ENCODE measurements at places on chromosomes 5 and 9.

GRCh38 chr9:121559183-121559582, 59.5 kb upstream of the GGTA1 start:
- no peak for DNase-seq

DNA sequence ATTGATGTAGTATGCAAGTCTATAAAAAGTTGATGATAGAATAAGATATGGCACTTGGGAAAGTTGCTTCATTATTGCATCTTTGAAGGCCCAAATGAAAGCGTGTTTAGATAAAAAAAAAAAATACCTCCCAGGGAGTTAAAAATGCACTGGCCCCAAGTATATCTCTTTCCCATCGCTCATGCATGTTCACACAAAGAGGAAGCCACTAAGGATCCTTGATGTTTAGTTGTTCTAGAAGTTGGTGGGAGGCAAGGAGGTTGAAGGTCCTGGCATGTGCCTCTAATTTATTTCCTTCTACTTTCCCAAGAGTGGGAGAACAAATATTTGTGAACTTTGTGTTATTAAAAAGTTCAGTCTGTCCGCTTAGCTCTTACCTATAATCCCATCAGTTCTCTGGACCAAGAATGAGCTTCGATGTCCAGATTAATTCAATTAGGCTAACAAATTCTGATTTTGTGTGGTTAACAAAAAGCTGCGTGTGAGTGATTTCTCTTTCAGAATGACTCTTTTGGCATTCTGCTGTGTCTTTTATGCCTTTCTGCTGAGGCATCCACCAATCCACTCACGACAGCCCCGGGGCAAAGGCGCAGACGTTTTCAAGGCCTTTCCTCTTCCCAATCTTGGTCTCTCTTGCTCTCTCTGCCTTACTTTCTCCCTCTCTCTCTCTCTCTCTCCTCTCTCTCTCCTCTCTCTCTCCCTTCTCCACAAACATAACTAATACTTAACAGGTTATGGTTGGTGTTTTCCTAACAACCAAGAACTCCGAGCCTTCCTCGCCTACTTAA, 135.1 kb upstream of the ERCC6L2 start:
- DNase-seq: no peak

GRCh38 chr5:82894716-82895115, 182.5 kb downstream of the TMEM167A start:
- no peak for DNase-seq

DNA sequence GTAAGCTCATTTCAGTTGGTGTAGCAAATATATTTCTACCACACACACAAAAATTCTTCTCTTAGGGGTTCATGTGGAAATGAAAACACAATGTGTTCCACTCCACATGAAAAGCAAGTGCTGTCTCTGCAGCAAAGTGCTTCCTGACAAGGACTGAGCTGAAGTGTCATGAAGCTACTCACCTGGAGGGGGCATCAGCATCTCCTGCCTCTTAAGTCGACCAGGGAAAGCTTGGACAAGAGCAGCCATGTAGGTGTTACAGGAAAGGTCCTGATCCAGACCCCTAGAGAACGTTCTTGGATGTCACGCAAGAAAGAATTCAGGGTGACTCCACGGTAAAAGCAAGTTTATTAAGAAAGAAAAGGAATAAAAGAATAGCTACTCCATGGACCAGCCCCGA, 62.8 kb downstream of the SV2C start:
- DNase-seq: no peak

DNA sequence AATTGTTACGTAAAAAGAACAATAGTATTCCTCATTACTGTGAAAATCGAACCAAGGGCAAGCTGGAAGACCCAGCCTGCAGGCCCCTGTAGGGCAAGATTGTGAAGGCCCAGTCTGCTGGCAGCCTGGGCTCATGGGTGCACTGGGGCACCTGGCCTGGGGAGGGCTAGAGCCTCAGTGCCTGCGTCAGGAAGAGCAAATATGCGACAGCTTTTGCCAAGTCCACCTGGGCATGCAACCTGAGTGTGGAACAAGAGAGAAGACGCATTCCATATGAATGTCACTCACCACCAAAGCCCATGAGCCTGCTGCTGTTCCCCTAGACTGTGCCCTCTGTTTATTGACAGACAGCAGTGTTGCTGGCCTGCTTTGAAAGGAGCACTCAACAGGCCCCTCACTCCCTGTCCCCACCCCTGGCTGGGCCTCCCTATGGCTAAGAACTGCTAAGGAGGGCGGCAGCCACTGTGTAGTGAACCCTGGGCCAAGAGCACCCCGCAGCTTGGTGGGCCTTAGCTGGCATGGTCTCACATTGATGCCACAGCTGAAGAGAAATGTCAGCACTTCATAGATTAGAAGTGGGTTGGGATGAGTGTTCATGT, 28.2 kb downstream of the PSD2 start:
- DNase-seq: no peak

DNA sequence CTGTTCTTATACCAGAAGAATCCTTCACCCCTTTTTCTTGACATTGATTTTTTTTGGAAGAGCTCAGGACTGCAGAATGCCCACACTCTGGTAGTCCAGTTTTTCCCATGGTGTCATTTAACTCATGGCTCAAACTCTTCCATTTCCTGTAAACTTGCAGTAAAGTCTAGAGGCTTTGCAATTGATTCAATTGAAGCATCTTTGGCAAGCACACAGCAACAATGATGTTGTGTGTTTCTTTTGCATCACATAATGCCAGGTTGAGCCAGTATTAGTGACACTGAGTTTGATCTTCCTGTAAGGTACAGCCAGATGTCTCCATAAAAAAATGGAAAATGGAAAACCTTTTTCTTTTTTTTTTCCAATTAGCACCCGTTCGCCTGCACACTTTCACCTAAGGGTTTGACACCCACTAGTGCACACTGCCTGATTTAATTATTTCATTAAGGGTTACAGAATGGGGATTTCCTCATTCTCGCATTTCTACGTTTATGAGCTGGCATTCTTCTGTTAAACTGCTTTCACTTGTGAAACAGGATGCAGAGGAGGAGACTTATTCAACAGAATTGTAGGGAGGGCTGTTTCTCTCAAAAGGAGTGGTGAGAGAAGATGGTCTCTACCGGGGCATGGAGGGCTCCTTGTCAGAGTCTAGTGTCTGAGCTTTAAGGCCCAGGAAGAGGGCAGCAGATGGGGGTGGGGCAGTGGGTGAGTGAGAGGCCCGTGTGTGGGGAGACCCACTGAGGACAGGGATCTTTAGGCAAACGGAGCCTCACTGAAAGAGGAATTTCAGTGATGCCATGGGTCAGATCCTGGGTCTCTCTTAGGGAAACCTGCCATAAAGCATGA, 2.2 kb upstream of the S1PR3 start:
- DNase-seq: no peak

GRCh38 chr9:86549401-86549811, 195.2 kb upstream of the TUT7 start:
- peak; percentile 3 for DNase-seq

GRCh38 chr5:51396797-51397196, 13.5 kb downstream of the ISL1 start:
- no peak for DNase-seq

- no peak for DNase-seq
These were observed 16.0 kb downstream of the ANKRD33B start for GRCh38 chr5:10579536-10580521.

DNA sequence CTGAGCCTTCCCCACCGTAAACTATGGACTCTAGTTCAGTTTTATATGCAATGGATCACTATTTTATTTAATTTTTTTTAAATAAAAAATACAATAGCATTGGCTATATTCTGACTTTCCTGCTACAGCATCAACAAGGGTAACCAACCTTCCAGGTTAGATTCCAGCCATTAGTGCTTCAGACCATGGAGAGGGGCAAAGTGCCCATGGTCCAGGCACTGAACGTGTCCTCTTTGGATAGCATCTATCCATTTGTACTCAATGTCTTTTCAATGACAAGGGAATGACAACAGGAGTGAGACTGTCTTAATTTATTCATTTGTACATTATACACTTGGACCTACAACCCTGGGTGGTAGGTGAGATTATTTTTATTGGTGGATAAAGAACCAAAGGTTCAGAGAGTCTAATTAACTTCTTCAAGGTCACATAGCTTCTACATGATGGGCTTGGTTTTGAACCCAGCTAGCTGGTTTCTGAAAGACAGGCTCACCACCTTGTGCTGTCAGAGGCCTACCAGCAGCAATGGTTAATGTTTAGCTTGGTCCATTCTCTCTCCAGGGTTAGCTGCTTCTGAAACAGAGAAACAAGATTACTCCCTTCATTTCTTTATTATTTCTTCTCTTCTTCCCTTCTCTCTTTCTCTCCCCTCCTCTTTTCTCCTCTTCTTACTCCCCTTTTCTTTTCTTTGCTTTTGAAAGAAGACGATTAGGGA, 11.5 kb downstream of the TMEM171 start:
- no peak for DNase-seq

GRCh38 chr9:96686638-96687335, 31.7 kb upstream of the PRXL2C start:
- peak; percentile 53 for DNase-seq

GRCh38 chr5:23007236-23007635, 154.1 kb upstream of the CDH12 start:
- no peak for DNase-seq
